Thoracic aorta (tissue), 2 donors: ENCODE measurements at places on chromosomes 2 and 18. TPM values are rescaled to one million over a fixed set of nuclear protein-coding genes. Genes with fewer than 3 reads are reported as not detected.

GRCh38 chr2:231685349-231686191, 22.8 kb upstream of the PTMA start:
- no peak for DNase-seq

- DNase-seq: no peak
Observed at GRCh38 chr2:180907731-180908130, 72.7 kb upstream of the UBE2E3 start.

DNA sequence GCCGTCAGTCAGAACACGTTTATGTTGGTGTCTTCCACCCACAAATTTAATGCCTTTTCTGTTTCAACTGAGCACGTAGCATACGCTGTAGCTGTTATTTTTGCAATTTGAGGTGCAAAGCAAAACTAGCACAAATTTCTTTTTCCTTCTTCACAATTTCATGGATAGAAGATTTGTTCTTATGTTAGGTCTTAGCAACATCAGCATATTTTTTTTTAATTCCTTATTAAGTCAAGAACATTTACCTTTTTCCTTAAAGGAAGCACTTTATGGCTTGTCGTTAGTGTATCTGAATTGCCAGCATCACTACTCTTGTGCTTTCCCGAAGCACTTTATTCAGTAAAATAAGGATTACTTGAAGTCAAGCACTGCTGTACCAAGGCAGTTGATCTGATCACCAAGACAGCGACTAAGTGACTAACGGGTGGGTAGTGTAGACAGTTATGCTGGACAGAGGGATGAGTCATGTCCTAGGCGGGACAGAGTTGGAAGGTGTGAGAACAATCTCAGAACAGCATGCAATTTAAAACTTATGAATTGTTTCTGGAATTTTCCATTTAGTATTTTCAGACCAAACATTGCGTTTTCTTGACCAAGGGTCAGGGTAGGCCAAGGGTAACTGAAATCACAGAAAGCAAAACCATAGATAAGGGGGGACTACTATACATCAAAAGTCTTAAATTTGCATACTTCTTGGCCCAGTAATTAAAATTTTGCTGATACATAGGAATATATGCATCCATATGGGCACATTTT, 13.3 kb downstream of the BABAM2 start:
- no peak for DNase-seq

GRCh38 chr18:12315490-12315889, 7.4 kb downstream of the TUBB6 start:
- DNase-seq: no peak

- no peak for DNase-seq
Observed at GRCh38 chr2:36172824-36173223, 182.8 kb upstream of the CRIM1 start.

GRCh38 chr2:20516646-20517341, 69.9 kb downstream of the RHOB start:
- no peak for DNase-seq

DNA sequence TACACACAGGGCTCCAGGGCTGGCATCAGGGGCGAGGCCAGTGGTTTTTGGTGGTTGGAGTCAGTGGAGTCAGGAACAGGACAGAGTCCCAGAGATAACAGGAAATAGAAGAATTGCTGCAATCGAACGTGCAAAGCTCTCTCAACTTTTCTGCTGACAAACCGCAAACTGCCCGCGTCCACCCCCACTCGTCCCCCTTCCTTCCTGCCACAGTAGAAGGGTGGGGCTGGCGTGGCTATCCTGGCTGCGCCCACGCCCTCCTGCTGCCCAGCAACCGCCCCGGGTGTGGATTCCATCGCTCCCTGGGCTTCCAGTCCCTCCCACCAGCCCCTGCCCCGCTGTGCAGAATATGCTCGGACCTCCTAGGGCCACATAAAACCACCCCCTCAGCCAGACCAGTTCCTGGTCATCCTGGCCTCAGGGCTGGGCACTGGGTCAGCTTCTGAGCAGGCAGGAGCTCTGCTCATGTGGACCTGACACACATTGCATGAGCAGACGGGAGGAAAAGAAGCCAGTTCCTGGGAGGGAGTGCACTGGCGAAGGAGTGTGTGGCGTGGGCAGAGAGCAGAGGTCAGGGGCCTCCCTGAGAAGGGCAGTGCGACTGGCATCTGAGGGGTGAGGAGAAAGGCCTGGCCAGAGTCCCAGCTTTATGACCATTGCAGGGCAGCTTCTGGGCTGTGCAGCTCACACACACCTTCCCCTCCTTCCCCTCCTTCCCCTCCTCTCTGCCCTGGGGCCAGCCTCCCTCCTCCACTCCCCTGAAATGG, 85.4 kb upstream of the ATG16L1 start:
- no peak for DNase-seq

DNA sequence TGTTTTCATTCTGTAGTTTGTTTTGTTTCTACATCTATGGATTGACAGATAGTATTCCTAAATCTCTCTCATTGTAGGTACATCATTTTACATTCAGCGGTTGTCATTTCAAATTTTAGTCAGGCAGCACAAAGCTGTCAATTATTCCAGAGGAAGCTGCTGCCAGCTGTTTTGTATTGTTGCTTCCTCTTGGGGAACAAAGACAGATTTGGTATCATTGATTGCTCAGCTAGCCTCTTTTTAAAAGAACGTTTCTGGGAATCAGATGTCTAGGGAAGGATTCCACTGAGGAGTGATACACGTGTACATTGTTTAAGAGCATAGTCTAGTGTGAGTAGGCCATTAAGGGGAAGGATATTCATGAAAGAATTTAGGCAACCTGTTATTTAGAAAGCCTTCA, 145.8 kb downstream of the AGPS start:
- DNase-seq: no peak

- DNase-seq: no peak
Observed at GRCh38 chr2:134283661-134284060, 29.8 kb downstream of the MGAT5 start.

DNA sequence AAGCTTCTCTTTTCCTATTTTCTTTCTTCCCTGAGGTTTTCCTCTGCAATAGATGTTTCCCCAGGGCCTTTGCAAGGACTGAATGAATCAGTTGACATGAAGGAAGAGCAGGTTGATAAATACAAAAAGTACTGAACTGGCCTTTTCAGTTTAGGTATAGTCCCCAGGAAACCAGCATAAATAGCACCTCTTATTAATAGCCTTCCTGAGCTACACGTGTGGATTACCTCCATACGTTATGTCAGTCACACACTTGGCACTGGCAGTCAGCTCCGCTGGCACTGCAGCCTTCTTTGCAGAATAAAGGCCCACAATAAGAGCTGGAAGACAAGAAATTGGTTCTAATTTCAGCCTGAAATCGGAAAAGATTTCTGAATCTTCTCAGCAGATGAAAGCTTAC, 60.7 kb downstream of the KCTD18 start:
- no peak for DNase-seq

DNA sequence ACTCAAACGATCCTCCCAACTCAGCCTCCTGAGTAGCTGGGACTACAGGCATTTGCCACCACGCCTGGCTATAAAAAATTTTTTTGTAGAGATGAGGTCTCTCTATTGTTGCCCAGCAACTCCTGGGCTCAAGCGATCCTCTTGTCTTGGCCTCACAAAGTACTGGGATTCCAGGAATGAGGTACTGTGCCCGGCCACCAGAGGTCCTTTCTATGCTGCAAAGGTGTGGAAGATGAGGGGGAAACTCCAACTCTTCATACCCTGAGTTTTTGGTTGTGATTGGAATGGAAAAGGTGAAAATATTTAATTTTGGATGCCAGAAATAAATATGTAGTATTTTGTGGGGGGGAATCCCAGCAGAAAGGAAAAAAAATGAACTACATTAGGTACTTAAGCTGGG, 36.0 kb downstream of the MRPL33 start:
- no peak for DNase-seq

DNA sequence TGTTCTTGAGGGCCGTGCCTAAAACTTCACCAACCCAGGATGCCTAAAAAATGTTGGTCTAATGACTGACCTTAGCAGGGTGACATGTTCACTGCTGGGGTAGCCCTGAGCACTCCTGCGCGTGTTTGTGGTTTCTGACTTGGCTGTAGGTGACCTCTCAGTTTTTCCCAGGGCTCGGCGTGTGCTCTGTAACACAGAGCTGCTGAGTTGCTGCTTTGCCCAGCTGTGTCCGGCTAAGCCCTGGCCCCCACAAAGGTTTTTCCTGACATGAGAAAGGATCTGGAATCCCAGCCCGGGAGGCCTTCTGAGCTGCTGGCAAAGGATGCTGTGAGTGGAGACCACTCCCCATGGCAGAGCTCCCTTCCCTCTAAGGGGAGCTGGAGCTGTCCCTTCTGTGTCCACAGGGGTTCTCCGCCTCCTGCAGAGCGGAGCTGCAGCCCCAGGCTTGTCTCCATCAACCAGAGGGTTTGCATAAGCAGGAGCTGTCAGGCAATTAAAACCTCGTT, 52.7 kb downstream of the CRIM1 start:
- no peak for DNase-seq

DNA sequence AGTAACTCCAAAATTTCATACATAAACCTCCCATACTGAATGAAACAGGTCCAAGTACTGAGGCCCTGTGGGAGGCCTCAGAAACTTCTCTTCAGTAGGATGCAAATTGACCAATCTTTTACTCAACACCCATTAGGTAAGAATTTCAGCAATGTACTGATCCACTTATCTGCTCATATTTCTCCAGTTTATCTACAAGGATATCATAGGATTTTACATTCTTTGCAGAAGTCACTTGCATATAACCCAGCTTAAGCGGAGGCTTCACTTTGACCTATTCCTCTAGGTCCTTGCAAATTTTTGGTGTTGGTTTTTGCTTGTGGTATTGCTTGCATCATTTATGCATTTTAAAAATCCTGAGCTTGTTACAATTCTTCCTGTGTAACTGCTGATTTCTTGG, 28.8 kb upstream of the SLC3A1 start:
- no peak for DNase-seq

GRCh38 chr2:101969723-101970122, 22.0 kb upstream of the IL1R2 start:
- no peak for DNase-seq

DNA sequence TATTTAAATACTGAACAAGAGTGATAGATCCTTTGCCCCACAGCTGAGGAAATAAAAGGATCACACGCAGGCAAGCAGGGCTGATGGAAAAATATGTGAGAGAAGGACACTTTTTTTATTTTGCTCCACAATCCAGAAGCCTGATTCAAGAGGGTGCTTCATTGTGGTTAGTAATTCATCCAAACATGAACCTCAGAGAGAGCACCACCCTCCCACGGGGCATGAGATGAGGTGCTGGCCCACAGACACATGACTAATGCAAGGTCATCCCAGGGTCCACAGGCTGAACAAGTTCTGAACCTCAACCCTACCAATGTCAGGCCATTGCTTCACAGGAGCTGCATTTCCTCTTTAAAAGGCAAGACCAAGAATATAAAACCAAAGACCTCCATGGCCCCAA, 239.6 kb downstream of the MREG start:
- DNase-seq: peak; percentile 42

DNA sequence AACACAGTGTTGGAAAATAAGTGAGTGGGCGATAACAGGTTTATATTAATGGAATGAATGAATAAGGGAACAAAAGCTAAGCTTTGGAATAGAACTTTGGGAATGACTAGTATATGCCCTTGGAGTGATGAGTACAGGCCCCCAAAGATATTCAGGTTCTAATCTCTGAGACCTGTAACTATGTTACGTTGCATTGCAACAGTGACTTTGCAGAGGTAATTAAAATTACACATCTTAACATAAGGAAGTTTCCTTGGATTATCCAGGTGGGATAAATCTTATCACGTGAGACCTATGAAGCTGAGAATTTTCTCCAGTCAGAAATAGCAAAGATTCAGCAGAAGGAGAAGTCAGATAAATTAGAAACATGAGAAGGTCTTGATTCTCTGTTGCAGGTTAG, 661.5 kb upstream of the LINC00305 start:
- no peak for DNase-seq

DNA sequence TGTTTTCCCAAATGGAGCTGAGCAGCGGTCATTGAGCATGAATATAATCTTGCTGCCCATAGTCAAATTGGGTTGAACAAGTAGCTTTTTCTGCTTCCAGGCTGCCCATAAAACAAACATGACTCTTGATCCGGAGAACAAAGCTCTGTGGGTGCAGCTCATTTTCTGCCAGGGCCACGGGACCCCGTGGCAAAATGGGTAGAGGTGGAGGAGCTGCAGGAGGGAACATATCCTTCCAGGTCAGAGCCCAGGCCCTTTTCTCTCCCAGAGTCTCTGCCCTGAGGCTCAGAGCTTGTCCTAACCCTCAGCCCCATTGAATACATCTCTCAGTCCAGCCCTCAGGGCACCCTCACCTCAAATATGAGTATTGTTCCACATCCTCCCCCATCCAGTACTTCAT, 151.6 kb upstream of the TWIST2 start:
- no peak for DNase-seq

DNA sequence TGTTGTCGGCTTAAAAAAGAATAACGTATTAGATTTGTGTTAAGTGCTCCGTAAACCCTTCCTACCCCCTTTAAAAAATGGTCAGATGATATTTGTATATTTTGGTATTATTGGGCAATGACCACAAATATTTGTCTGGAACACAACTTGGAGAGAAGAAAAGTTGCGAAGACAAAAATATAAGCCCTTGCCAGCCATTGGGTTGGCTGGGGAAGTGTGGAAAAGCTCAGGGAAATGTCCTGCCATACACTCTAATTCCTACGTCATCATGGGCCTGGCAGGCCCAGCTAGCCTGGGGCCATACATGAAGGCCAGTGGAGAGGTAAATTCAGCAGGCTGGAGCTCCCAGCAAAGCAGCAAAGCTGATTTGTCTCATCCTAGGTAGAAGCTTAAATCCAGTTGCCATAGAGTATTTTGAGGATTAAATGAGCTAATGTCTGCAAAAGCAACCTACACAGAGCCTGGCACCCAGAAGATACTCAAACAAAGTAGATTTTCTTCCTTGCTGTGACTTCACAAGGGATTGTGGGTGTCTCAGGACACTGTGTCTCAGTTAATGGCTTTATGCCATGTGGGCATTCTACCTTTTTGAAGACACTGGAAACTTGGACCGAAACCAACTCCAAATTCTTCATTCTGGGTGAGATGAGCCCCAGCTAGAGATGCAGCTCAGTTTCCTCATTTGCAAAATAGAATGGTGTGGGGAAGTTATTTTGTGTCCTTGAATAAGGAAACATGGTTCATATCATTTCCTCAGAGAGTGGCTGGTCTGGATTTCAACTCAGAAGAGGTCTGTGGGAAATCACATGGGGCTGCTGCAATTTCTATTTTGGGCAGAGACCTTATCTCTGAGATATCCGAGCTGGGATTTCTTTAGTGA, 87.9 kb upstream of the MAP4K3 start:
- DNase-seq: no peak

DNA sequence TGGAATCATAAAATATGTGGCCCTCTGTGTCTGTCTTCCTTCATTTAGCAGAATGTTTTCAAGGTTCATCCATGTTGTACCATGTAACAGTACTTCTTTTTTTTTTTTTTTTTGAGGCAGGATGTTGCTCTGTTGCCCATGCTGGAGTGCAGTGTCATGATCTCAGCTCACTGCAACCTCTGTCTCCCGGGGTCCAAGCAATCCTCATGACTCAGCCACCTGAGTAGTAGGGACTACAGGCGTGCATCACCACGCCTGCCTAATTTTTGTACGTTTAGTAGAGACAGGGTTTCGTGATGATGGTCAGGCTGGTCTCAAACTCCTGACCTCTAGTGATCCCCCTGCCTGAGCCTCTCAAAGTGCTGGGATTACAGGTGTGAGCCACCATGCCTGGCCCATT, 31.2 kb downstream of the RAB1A start:
- no peak for DNase-seq

The INPP5D gene
- total RNA-seq: 24.2 TPM

The FNDC4 gene
- total RNA-seq: 32.9 TPM

The GAL3ST2 gene
- 2.2 TPM for total RNA-seq

The SULT1C4 gene
- 2.8 TPM for total RNA-seq

The SLC9A4 gene
- total RNA-seq: not detected

The COL5A2 gene
- 135 TPM for total RNA-seq

The C2orf80 gene
- not detected for total RNA-seq

The SALL3 gene
- not detected for total RNA-seq

The ASB18 gene
- total RNA-seq: not detected

The GKN1 gene
- 20.7 TPM for total RNA-seq

The MYO7B gene
- 0.14 TPM for total RNA-seq
